Amygdala (tissue), 56 donors: ENCODE measurements at places on chromosomes 7 and 10.
A peak's percentile ranks its signal among the peaks of the same experiment; 100 is the strongest.

DNA sequence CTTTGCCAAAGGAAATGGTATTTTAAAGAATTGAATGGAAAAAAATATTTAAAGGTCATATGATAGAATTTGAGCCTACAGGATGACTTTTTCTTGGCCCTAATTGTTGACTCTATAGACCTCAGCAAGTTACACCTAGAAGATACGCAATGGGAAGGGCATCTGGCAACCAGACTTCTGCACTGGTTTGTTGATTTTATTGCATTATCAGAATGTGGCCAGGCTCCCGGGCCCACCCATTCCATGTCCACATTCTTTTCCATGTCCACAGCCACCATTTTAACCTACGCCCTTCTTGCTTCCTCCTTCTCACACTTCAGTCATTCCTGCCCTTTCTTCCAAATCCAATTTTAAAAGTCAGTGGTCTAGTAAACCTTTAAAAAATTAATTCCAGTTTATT lies 738.4 kb downstream of the SUGCT start:
- no peak for DNase-seq

GRCh38 chr7:155710530-155710929 lies 66.1 kb downstream of the RBM33 start:
- DNase-seq: no peak

GRCh38 chr7:126495001-126495400 lies 757.7 kb downstream of the GRM8 start:
- no peak for DNase-seq

- no peak for DNase-seq
Measured at GRCh38 chr10:97708976-97709946, 4.3 kb upstream of the MARVELD1 start.

- no peak for DNase-seq
Measured at GRCh38 chr7:123635551-123636359, 19.9 kb upstream of the LMOD2 start.

DNA sequence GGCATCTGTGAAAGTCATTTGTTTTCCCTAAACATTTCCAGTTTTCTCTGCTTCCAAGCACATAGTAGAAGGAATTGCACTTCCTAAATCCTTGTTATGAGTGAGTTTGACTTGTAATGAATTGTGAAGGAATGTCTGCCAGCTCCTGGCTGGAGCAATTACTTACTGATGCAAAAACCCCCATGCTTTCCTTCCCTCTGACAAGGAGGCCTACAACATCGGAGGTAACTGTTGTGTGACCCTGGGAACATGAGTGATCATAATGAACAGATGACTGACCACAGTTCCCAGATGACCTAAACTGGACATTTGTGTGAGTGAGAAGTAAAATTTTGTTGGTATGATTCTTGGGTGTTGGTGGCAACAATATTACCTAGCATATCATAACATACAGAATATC lies 21.4 kb upstream of the CPVL start:
- DNase-seq: no peak

GRCh38 chr7:136045992-136046391 lies 68.8 kb upstream of the MTPN start:
- no peak for DNase-seq

- DNase-seq: no peak
Measured at GRCh38 chr7:1856161-1856887, 186.2 kb downstream of the ELFN1 start.

DNA sequence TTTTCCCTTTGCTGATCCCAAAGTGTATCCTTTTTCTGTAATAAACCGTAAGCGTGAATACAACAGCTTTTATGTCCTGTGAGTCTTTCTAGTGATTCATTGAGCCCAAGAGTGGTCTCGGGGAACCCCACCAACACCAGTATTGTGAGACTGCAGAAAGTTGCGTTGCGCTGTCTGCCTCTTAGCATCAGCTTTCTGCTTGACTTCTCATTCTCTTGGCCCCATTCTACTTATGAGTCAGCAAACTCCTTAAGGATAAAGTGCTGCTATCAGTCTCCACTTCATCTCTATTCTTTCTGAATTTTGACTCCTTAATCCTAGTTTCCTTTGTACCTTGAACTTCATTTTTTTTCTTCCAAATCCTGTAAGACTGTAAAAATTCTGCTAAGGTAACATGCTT lies 184.3 kb upstream of the MBL2 start:
- DNase-seq: no peak

GRCh38 chr10:99535764-99536337 lies 3.1 kb downstream of the NKX2-3 start:
- no peak for DNase-seq

DNA sequence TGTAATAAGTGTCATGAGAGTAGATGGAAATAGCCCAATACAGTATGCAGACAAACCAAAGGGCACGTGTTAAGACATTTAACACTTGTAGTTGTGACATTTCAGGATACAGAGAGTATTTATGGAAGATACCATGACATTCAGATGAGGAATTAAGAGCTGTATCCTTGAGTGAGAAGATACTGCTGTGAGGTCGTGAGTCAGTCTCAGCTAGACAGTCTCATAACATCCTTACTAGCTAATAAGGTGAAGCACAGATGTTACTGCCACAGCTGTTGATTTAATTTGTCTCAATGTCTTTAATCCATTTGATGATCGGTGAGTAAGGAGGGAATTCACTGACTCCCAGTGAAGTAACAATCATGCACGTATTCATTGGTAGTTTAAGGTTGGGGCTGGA lies 288.0 kb upstream of the AKR1E2 start:
- no peak for DNase-seq

- no peak for DNase-seq
Measured at GRCh38 chr7:81441750-81442149, 328.1 kb downstream of the HGF start.

DNA sequence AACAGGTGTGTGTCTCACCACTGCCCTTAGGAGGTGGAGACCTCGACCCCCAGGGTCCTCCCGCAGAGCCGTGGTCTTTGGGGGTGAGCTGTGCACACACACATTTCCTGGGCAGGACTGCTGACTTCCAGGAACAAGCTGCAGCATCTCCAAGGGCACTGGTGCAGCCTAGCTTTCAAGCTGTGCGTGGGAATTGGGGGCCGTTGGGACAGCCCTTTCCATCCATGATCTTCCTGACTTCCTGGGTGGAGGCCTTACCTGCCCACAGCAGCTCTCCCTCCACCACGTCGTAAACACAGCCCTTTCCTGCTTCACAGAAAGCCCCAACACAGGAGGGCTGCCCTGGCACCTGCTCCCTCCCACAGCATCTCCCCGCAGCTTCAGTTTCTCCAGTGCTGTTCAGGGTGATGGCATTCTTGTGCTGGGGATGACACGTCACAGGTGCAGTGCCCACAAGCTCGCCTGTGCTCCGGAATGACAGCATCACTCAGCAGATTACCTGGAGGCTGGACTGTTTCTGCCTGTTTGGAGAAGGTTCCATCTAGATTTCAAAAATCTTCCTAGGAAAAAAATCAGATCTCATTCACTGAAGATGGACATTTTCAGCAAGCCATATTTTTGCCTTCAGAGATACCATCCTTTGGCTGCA lies 208.0 kb upstream of the PPP2R2D start:
- DNase-seq: no peak

DNA sequence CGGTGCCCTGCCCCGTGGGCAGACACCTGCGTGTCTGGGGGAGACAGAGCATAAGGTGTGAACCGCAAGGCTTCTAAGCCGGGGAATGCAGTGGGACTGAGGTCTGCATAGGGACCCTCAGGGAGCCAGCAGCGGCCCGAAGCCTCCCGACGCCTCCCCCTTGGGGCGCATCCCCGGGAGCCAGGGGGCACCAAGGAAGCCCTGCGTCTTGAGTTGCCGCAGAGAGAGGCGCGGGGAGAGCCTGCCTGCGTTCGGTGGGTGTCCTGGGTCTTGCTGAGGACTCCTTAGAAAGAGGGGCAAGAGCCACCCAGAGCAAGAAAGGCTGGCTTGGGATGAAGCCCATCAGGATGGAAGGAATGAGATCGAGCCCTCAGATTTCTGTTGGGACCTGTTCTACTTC lies 18.2 kb upstream of the UNCX start:
- DNase-seq: no peak

- DNase-seq: no peak
Measured at GRCh38 chr10:128873411-128874054, 593.5 kb upstream of the MGMT start.

DNA sequence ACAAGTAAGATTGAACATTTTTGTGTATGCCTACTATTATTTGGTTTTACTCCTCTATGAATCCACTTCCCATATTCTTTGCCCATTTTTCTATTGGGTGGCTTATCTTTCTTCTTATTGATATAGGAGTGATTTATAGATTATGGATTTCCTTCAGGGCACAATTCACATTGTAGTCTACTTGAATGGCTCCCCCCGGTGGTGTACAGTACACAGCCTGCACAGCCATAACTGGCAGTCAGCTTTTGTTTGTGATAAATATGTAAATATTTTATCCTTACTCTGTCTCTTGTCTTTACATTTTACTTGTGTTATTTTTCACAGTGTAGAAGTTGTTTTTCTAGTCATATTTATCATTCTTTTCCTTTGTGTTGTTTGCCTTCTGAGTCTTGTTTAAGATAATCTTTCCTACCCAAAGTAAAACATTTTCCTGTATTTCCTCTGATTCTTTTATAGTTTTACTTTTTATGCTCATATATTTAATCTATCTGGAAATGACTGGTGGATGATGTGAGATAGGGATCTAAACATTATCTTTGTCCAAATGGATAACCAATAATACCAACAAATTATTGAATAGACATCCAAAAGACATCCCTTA lies 23.9 kb upstream of the CALD1 start:
- no peak for DNase-seq

DNA sequence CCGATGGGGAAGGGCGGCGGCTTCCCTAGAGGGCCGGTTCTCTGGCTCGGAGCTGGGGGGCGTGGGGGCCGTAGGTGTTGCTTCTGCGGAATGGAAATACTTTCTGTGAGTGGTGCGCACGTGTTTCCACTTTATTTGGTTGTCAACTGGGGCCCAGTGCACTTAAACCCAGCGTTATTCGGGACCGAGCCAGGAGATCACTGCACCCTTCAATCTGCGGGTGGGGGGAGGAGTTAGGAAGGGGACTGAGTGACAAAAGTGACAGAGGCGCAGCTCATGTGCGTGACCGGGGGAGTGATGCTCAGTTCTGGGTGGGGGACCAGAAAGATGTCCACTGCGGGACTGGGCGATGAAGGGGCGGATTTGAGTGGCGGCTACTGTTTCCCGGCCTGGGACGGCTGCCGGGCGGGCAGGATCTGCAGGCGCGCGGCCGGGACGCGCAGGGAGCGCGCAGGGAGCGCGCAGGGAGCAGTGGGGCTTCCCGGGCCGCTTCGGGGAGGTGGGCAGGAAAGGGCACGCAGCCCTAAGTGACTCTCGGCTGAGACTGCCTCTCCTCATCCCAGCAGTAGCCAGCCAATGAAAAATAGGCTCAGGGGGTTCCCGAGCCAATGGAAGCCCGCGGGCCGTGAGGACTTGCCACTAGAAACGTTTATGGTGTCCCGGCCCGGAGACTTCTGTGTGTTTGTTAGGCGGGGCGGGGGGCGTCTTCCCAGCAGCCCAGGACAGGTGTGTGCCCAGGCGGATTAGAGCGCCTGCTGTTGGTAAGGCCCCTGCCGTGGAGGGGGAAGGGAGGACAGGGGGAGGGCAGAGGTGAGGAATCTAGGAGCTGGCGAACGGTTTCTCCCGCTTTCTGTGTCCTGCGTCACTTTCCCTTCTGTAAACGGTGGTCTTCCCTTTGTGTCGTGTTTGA lies 54.3 kb upstream of the KDM7A start:
- DNase-seq: no peak

GRCh38 chr7:155517452-155517851 lies 28.9 kb downstream of the CNPY1 start:
- no peak for DNase-seq

- DNase-seq: peak; percentile 61
Measured at GRCh38 chr10:77513781-77514331, 123.8 kb downstream of the KCNMA1 start.

- DNase-seq: no peak
Measured at GRCh38 chr10:43906490-43906889, 257.8 kb upstream of the ZNF32 start.

DNA sequence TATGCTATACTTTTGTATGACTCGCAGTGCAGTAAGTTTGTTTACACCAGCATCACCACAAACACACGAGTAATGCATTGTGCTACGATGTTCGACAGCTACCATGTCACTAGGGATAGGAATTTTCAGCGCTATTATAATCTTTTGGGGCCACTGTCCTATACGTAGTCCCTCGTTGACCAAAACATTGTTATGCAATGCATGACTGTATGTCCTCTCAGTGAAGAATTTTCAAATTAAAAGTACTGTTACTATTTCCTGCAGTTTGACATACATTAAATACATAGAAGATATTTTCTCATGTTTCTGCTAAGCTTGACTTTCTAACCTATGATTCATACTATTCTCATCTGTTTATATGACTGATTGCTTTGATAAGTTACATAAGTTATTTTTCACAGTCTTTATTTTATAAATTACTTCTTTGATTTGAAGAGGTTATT lies 203.6 kb downstream of the VTI1A start:
- DNase-seq: no peak

- DNase-seq: no peak
Measured at GRCh38 chr7:150449206-150449952, 1.1 kb upstream of the GIMAP8 start.

DNA sequence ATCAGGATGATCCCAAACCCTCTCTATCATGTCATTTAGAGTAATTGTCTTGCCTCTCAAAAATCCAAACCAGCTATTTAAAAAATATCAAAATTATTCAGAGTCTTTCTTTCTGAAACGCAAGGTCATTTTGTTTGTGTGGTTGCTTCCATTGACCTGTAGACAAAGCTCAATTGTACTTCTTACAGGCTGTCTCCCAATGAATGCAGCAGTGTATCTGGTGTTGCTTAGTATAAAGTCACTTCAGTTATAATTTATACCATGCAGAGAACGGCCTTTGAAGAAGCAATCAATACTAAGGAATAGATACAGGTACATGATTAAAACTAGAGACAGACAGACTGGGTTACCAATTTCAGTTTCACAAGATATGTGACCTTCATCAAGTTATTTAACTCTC lies 80.9 kb downstream of the DOCK4 start:
- no peak for DNase-seq

DNA sequence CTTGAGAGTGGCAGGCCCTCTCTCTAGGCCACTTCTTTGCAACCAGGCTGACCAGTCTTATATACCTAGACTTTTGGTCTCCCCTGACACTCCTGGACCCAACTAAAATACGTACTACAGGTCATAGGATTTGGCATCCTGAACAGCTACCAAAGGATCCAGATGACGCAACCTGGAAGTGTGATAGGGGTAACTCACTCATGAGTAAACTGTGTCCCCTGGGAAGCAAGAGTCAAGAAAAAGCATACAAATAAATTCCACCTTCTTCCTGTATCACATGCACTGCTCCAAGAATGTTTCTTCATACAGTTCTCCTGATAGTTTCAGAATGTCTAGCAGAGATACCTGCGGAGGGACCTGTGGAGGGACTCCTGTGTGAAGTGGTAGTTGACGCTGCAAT lies 172.3 kb downstream of the MDFIC start:
- DNase-seq: no peak

GRCh38 chr10:4243651-4244050 lies 458.6 kb upstream of the KLF6 start:
- DNase-seq: no peak

GRCh38 chr7:158695726-158696452 lies 8.7 kb downstream of the NCAPG2 start:
- DNase-seq: peak; percentile 9
